NCI-H2171 (cell line): ENCODE measurements at places on chromosomes 1 and 21.

GRCh38 chr1:38015978-38016725 is 3.6 kb downstream of the UTP11 start:
- no peak for DNase-seq

GRCh38 chr1:208977638-208978256 is 605.8 kb upstream of the CAMK1G start:
- no peak for DNase-seq

GRCh38 chr1:190259424-190259823 is 218.2 kb downstream of the BRINP3 start:
- DNase-seq, result no peak

GRCh38 chr1:40921522-40921921 is 58.0 kb upstream of the CTPS1 start:
- DNase-seq, result no peak

DNA sequence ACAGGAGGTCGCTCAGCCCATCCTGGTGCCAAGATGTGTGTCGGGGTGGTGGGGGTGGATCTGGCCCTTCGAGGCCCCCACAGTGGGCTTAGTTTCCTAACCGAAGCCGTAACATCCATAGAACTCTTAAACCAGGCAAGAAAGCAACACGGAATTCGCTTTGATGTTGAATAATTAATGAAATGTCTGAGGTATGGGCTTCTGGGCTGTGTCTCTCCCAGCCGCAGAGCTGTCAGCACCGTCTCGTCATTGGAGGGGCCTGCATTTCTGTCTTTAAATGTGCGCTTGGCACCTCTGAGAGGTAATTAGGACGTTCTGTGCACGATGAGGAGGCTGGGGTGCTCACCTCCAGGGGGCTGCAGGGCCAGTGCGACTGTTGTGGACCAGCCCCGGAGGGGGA is 13.3 kb upstream of the PLCH2 start:
- DNase-seq, result no peak

- no peak for DNase-seq
Observed at GRCh38 chr1:46070164-46070814, 62.1 kb downstream of the PIK3R3 start.

GRCh38 chr1:31523012-31523411 is 53.3 kb upstream of the TINAGL1 start:
- DNase-seq, result no peak

DNA sequence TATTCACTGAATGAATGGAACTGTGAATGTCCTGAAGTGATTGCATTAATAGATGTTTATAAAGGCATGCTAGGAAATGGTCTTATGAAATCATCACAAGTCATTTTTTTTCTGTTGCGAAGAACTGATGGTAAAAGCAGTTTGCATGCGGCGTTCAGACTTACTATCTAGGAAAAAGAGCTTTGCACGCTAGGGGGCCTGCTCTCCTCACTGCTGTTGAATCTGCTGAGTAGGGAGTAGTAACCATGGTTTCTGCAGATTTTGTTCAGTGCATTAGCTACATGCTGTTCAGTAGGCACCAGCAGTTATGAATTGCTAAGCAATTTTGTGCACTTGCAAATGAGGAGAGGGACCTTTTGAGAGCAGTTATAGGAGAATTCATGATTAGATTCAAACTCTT is 57.9 kb downstream of the CENPF start:
- no peak for DNase-seq

DNA sequence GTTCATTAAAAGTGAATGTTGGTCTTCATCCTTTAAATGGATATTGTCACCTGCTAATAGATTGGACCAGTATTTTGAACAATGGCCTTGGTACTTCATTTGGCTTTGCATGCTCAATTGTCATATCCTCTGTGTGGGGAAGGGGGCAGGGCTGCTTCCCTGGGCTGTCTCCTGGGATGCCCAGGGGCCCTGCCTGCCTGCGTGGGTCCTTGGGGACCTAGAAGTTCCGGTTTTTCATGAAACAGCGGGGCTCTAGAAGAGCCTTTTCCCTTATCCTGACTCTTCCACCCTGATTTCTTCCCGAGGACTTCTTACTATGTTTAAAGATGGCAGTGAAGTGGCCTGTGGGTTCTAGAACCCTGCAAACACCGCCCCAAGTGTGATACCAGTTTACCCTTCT is 97.5 kb downstream of the DISC1 start:
- no peak for DNase-seq

GRCh38 chr1:226525750-226526149 is 22.8 kb upstream of the STUM start:
- DNase-seq, result no peak

DNA sequence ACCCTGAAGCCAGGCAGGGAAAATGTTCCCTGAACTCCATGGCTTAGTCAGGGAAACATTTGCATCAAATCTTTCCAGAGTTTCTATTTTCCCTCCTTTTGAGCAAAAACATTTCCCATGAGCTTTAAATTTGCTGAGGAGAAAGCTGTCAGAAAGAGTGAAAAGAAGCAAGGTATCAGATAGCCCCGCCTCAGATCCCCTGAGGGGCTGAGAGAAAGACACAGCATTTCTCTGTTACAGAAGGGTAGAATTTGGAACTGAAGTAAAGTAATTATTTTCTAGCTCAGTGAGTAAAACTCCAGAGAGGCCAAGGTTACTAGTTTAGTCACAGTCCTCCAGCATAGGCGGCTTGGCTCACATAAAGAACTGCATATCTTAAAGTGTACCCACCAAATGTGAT is 10.6 kb downstream of the FMO1 start:
- no peak for DNase-seq

DNA sequence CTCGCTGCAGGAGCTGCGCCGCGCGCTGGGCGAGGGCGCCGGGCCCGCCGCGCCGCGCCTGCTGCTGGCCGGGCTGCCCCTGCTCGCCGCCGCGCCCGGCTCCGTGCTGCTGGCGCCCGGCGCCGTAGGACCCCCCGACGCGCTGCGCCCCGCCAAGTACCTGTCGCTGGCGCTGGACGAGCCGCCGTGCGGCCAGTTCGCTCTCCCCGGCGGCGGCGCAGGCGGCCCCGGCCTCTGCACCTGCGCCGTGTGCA is 730 bp downstream of the OLIG1 start:
- no peak for DNase-seq

DNA sequence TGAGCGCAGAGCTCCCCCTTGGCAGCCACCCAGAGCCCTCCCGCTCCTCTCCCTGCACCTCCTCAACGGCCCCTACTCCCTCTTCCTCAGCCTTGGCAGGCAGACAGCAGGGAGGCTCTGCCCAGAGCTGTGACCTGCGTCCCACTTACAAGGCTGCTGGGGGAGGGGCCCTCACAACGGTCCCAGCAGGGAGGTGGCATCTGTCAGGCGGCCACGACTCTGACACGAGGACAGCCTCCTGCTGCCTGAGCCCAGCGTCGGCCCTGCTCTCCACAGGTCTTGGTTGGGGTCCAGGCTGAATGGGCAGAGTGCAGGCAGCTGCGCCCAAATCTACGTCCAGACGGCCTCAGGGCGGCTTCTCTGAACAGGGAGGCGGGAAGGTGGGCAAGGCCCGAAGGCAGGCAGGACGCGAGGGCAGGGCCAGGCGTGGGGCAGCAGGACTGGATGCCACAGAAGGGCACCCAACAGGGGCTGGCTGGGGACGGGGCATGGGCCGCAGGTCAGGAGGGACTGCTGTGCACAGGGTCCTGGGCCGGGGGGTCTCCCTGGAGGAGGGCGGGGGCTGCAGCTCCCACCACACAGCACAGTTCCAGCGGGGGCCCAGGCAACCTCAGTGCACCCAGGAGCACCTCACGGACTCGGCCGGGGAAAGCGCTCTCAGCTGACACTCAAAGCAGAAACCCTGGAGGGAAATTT is 7.5 kb downstream of the SLC19A1 start:
- DNase-seq, result peak; percentile 49

- no peak for DNase-seq
Observed at GRCh38 chr1:41368801-41369200, 7.6 kb downstream of the FOXO6 start.

- DNase-seq, result no peak
Observed at GRCh38 chr21:26945916-26946675, 20.8 kb downstream of the ADAMTS5 start.

GRCh38 chr21:33789697-33790096 is 125.9 kb downstream of the ATP5PO start:
- DNase-seq, result no peak

GRCh38 chr21:32412162-32413014 is at the start of gene EVA1C:
Gene EVA1C, plus strand, starts transcription at chr21:32412706. Its CDS starts 148 bp downstream, at chr21:32412854.
- peak; percentile 76 for DNase-seq

GRCh38 chr1:63921359-63921758 is 147.5 kb downstream of the ROR1 start:
- DNase-seq, result no peak

GRCh38 chr1:43444836-43445235 is 8.9 kb downstream of the HYI start:
- DNase-seq, result no peak

DNA sequence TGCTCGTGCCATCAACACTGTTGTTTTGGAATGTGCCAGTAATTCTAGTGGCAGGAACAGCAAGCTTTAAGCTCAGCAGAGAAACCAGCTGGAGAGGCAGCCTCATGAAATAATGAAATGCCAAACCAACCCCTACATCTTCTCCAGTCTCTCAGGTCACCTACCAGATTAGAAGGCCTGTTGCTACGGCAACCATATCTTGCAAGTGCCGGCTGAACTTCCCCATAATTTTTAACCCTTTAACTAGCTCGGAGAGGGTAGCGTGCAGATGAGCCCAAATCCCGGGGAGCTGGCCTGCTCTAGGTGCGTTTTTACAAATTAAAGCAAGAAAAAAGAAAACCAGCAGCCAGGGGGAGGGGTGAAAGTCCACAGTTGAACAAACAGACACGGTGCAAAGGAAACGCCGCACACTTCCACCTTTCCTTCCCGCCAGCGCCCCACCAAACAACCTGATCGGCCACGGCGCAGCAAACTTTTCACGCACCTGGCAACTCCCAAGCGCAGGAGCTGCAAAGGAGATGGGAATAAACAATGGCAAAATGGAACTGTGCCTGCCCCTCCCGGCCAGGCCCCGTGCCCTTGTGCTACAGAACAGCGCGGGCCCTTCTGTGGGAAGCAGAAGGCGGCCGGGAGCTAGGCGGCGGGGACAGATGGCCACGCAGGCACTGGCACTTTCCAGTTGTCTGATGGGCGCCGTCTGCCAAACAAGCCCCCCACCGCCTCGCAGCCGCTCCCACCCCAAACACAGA is 50.1 kb downstream of the SSBP3 start:
- DNase-seq, result peak; percentile 85

- DNase-seq, result no peak
Observed at GRCh38 chr1:106785176-106785575, 271.3 kb upstream of the PRMT6 start.

DNA sequence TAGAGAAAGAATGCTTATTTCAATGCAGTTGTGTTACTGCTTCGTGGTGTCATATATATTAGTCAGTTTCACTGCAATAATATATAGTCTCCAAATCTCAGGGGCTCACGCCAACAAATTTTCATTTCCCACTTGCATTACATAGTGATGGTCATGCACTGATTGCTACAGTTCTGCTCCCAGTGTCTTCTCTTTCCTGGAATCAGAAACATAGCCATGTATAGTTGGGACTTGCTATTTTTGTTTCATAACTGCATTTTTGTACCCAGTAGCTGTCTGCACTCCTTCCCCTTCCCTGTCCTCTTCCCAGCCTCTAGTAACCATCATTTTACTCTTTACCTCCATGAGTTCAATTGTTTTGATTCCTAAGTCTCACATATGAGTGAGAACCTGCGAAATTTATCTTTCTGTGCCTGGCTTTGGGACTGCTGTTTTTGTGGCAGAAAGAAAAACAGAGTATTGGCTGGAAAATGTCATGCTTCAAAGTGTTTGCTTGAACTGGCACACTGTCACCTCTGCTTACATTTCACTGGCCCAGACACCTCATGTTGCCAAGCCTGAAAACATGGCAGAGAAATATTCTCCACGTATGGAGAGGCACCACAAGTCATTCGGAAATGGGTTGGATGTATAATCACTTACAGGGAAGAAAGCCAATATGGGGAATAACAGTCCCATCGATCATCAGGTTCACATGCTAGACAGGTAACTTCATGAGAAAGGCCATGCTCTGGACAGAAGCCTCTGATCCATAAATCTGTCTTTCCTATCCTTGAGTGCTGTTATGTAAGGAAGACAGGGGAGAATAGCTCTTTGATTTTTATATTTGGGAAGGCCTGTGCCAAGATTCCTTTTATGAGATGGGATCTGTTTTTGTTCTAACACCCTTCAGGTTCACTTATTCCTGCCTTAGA is 60.4 kb upstream of the BACH1 start:
- no peak for DNase-seq

GRCh38 chr1:86991549-86992186 is 77.2 kb downstream of the HS2ST1 start:
- no peak for DNase-seq

- DNase-seq, result no peak
Observed at GRCh38 chr1:21868482-21868881, 56.4 kb downstream of the LDLRAD2 start.

GRCh38 chr1:6103854-6104530 is 58.3 kb downstream of the KCNAB2 start:
- no peak for DNase-seq

DNA sequence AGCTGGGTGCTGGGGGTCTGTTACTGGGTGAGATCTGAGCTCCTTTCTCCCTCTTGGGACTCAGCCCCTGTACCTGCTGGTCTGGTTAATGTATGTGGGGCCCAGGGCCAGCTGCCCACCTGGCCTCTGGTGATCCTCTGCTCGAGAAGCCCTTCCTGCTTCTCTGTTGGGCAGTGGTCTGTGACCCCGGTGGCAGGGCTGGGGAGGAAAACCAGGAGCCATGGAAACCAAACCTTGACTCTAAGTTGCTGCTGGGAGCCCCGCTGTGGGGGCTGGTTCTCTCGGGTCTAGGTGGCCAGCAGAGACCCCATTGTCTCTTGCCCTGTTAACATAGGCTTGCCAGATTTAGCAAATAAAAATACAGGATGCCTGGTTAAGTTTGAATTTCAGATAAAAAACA is 1.3 kb downstream of the PADI1 start:
- DNase-seq, result no peak

DNA sequence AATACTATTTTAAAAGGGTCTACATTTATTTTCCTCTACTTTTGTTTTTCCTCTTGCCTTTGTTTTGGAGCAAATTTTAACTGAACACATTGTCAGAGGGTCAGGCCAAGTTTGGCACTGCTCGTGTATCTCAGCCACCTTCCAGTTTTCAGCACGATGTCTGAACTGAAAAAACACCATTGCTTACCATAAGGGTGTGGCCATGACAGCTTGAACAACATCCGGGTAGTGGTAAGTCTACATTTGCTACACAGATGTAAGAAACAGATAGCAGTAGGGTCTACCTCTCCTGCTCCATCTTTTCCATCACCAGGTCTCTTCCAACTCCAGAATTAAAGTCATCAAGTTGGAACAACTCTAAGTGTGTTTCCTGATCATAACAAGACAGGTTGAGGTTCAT is 4.2 kb downstream of the HIVEP3 start:
- DNase-seq, result no peak

GRCh38 chr1:47664356-47664755 is 226.5 kb downstream of the FOXD2 start:
- no peak for DNase-seq

DNA sequence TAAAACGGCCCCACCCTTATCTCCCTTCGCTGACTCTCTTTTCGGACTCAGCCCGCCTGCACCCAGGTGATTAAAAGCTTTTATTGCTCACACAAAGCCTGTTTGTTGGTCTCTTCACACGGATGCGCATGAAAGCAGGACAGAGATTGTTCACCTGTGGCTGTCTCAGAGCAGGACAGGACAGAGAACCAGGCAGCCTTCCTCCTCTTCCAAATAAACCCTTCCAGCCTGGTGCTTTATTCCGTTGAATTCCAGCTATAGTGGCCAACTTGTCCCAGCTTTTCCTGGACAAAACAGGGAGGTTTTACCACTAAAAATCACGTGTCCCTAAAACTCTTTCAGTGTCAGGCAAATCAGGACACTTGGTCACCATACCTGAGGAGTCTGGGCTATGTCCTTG is 9.5 kb upstream of the DMRTB1 start:
- no peak for DNase-seq

- DNase-seq, result no peak
Observed at GRCh38 chr1:32825181-32825580, 7.7 kb downstream of the S100PBP start.
